ENCODE measurements at places on chromosomes 3 and 15.

- no peaks in the 10 kb centered on the region for H3K27me3 ChIP-seq
- no peak overlapping the region for H3K27ac ChIP-seq
- no peaks in the 10 kb centered on the region for H3K4me1 ChIP-seq
- no peaks in the 10 kb centered on the region for H3K36me3 ChIP-seq
- H3K4me3 ChIP-seq = no peak overlapping the region
These were observed 271.7 kb downstream of the PDZRN3 start for GRCh38 chr3:73352841-73353645.

GRCh38 chr15:52143873-52144272 is 31.3 kb upstream of the BCL2L10 start:
- no peaks in the 10 kb centered on the region for H3K27me3 ChIP-seq
- DNase-seq = no peak
- H3K4me3 ChIP-seq = no peak overlapping the region
- peaks cover 11% of the 10 kb centered on the region for H3K36me3 ChIP-seq

GRCh38 chr3:100257586-100257985 is 3.2 kb upstream of the TBC1D23 start:
- H3K27me3 ChIP-seq = no peaks in the 10 kb centered on the region
- H3K36me3 ChIP-seq = no peaks in the 10 kb centered on the region
- H3K4me1 ChIP-seq = peaks cover 45% of the 10 kb centered on the region
- peak overlapping the region; percentile 40 for H3K27ac ChIP-seq
- no peak for DNase-seq
- no peak overlapping the region for H3K4me3 ChIP-seq

DNA sequence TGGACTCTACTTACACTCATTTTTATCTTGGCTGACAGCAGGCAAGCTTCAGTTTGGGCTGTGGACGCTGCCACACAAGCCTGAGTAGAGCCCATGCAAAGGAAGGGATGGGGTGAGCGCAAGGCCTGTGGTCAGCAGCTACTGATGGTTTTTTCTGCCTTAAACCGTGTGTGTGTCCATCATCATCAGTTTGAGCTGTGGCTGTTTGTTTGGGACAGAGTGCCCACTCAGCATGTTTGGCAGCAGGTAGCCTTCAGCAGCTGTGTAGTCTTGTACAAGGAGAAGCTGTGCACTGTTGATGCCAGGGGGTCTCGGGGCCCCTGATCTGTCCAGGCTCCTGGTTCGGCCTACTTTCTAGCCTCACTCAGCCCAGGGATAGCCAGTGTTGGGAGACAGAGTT is 3.5 kb downstream of the RBM15B start:
- H3K4me1 ChIP-seq = peaks cover 67% of the 10 kb centered on the region
- DNase-seq = no peak
- H3K27ac ChIP-seq = no peak overlapping the region

- no peaks in the 10 kb centered on the region for H3K27me3 ChIP-seq
- no peak overlapping the region for H3K4me3 ChIP-seq
- DNase-seq = no peak
- peaks cover 55% of the 10 kb centered on the region for H3K4me1 ChIP-seq
- peak overlapping the region; percentile 99 for H3K27ac ChIP-seq
These were observed 2.3 kb downstream of the SERF2 start for GRCh38 chr15:43794269-43795037.

DNA sequence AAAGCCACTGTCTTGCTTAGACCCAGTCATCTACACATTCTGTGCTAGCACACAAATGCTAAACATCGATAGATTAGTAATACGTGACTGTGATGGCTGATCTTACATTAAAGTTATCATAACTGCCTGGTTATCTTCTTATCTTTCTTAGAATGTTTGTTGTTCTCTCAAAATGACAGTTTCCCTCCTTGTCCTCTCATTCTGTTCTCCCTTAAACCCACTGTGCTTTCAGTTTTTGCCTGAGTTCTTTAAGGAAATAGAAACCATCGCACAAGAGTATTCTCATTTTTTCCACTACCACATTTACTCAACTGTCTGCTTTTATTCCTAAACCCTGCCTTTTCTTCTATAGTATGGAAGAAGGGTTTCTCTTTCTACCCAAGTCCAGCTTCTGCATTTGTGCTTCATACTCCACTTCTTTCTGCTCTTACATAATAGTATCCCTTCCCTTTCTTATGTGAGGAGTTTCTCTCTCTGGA is 17.1 kb downstream of the STX19 start:
- no peak overlapping the region for H3K27ac ChIP-seq
- no peaks in the 10 kb centered on the region for H3K36me3 ChIP-seq
- no peak for DNase-seq
- no peaks in the 10 kb centered on the region for H3K27me3 ChIP-seq
- no peaks in the 10 kb centered on the region for H3K4me1 ChIP-seq
- H3K4me3 ChIP-seq = no peak overlapping the region

DNA sequence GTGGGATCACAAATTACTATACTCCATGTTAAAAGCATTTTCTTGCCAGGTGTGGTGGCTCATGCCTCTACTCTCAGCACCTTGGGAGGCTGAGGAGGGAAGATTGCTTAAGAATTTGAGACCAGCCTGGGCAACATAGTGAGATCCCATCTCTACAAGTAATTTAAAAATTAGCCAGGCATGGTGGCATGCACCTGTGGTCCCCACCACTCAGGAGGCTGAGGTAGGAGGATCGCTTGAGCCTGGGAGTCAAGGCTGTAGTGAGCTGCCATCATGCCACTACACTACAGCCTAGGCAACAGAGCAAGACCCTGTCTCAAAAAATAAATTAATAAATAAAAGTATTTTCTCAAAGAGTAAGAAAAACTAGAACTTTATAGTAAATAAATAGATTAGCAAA is 22.9 kb upstream of the ABHD10 start:
- no peak for DNase-seq
- no peak overlapping the region for H3K4me3 ChIP-seq
- no peaks in the 10 kb centered on the region for H3K36me3 ChIP-seq
- H3K27me3 ChIP-seq = no peaks in the 10 kb centered on the region
- H3K4me1 ChIP-seq = peaks cover 5% of the 10 kb centered on the region

DNA sequence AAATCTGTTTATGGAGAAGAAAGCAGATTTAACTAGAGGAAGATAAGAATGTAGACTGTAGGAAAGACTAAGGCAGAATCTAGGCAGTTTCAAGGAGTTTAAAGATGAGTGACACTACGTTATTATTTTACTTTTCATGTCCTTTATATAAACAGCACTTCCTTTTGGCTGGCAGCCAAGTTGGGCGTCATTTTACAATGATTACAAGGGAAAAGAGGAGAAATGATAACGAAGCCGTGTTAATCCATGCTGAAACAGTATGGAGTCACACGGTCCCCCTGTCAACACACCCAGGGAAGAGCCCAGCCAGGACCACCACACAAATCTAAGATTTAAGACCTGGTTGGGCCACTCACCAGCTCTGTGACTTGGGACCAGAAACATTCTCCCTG is 83.7 kb upstream of the NEO1 start:
- no peak overlapping the region for H3K27ac ChIP-seq
- H3K36me3 ChIP-seq = no peaks in the 10 kb centered on the region
- H3K4me3 ChIP-seq = no peak overlapping the region
- H3K27me3 ChIP-seq = no peaks in the 10 kb centered on the region
- peaks cover 11% of the 10 kb centered on the region for H3K4me1 ChIP-seq

DNA sequence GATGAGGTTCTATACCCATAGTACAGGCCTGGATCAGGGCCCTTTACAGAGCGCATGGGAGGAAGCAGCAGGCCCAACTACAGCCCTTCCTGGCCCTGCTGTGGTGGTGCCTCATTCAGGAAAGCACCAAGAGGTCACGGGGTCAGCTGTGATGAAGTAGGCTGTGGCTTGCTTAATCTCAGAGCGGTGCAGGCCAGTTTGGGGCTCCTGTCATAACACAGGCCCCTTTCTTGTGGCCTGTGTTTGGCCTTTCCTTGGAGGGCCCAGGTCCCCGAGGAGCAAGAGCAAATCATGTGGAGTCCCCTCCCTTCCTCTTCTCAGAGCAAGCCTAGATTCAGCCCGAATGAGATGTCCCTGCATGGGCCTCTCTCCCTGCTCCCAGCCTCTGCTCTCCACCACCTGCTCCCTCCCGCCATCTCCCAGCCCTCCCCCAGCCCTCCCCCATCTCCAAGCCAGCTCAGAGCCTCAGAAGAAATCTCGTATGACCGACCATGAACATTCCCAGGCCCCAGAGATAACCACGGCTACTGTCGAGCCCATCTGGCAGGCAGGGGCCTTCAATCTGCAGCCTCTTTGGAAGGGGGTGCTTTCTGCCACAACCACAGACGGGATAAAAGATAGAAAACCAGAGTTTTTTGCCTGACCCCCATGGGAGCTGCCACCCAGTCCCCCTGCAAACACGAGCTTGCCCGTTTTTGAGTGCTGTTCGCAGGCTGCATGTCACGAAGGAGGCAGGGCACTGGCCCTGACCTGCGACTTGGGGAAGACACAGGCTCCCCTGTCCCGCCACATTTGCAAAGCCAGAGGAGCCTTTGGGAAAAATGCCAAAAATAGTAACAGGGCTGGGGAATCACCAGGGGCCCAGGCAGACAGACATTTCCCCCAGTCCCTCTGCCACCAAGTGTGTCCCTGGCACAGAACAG is 32.3 kb upstream of the DUSP7 start:
- H3K27ac ChIP-seq = peak overlapping the region; percentile 87
- DNase-seq = no peak
- H3K27me3 ChIP-seq = no peaks in the 10 kb centered on the region
- no peaks in the 10 kb centered on the region for H3K36me3 ChIP-seq
- peaks cover 37% of the 10 kb centered on the region for H3K4me1 ChIP-seq

GRCh38 chr3:138066383-138066782 is 49.0 kb downstream of the DZIP1L start:
- H3K4me3 ChIP-seq = no peak overlapping the region
- no peaks in the 10 kb centered on the region for H3K27me3 ChIP-seq
- no peak overlapping the region for H3K27ac ChIP-seq

DNA sequence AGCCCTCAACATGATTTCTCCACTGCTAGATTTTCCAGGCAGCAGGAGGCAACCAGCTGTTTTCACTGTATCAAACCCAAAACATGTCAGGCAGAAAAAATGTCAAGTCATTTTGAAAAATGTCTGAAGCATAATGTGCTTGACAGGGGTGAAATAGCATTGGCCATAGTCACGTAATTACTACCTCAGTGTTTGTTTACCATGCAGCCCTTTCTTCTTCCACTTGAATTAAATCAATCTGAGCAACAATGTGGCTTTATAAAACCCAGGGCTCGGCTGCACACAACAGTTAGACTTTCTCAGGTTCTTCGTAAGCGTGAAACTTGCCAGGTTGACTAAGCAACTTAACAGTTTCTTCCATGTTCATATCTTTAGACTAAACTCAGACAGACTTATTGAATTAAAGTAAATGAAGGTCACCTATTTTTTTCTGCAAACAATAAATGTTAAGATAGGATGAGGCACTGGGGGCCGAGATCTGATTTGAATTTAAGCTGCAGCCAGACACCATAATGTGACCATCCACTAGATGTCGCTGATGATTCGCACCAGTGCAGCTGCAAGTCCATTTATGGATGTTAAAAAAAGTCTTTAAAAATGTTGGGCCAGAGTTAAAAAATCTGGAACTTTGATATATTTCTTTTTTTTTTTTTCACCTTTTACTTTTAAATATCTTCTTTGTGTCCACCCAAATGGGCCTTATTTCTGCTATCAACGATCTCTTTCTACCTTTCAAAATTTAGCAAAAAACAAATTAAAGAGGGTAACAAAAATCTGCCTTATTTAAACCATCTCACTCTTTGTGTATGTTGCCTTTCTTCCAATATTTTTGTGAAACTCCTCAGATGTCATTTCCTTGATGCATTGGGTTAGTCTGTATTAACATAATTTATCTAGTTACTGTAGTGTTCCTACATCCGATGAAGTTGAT is 305.9 kb downstream of the CACNA2D3 start:
- H3K36me3 ChIP-seq = no peaks in the 10 kb centered on the region
- no peak for DNase-seq
- H3K4me1 ChIP-seq = peaks cover 11% of the 10 kb centered on the region
- H3K4me3 ChIP-seq = no peak overlapping the region

- no peak for DNase-seq
- no peaks in the 10 kb centered on the region for H3K27me3 ChIP-seq
- no peaks in the 10 kb centered on the region for H3K36me3 ChIP-seq
These were observed 543.1 kb upstream of the RGMA start for GRCh38 chr15:93631958-93632618.

GRCh38 chr3:101807888-101808287 is 28.9 kb downstream of the NXPE3 start:
- peaks cover 16% of the 10 kb centered on the region for H3K4me1 ChIP-seq
- H3K36me3 ChIP-seq = no peaks in the 10 kb centered on the region
- H3K27ac ChIP-seq = no peak overlapping the region
- H3K4me3 ChIP-seq = no peak overlapping the region
- no peaks in the 10 kb centered on the region for H3K27me3 ChIP-seq

- H3K27me3 ChIP-seq = no peaks in the 10 kb centered on the region
- no peaks in the 10 kb centered on the region for H3K4me1 ChIP-seq
- H3K4me3 ChIP-seq = no peak overlapping the region
- H3K27ac ChIP-seq = no peak overlapping the region
These were observed 329.8 kb upstream of the NAALADL2 start for GRCh38 chr3:174529298-174529697.

- DNase-seq = no peak
- peaks cover 8% of the 10 kb centered on the region for H3K4me1 ChIP-seq
- H3K27ac ChIP-seq = no peak overlapping the region
These were observed 26.2 kb downstream of the FAM43A start for GRCh38 chr3:194711913-194712312.

DNA sequence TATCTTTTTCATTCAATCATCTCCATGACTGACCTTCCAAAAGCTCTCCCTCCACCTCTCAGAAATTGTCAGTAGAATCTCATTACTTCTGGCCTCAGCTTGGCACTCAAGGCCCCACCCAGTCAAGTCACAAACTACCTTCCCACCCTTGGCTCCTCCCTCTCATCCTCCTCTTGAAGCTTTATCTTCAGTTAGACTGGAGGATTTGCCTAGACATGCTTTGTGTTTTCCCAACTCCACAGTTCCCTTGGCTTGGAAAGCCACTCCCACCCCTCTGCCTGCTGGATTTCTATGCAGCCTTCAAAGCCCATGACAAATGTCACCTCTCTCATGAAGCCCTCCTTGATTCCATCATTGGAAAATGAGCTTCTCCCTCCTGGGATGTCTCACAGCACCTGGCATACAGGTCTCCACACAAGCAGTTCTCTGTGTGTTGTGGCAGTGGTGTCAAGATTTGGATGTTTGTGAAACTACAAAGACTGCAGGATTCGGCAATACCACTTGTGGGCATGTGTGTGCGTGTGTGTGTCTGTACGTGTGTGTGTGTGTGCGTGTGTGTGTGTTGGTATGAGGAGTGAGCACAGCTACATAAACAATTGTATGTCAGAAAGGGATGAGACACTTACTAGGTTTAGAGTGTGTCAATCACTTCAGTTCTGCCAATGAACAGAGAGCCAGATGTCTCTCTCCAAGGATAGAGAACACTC is 45.3 kb upstream of the VPS8 start:
- no peaks in the 10 kb centered on the region for H3K27me3 ChIP-seq
- H3K4me1 ChIP-seq = peaks cover 19% of the 10 kb centered on the region
- no peak overlapping the region for H3K4me3 ChIP-seq
- no peaks in the 10 kb centered on the region for H3K36me3 ChIP-seq
- H3K27ac ChIP-seq = no peak overlapping the region

DNA sequence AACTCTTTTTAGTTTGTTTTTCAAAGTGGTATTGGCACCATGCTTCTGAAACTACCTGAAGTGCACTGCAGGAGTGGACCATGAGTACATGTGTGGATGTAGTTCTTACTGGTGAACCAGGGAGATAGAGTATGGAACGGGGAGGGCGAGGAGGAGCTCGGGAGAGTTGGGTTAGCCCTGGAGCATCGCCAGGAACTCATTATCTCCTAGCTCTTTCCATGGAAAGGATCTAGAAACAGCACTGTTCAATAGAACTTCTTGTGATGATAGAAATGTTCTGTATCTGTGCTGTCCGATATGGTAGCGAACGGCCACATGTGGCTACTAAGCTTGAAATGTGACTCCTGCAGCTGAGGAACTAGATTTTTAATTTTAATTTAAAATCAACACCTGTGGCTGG is 47.3 kb downstream of the VGLL4 start:
- H3K27me3 ChIP-seq = no peaks in the 10 kb centered on the region
- DNase-seq = peak; percentile 40
- no peaks in the 10 kb centered on the region for H3K36me3 ChIP-seq
- peaks cover 54% of the 10 kb centered on the region for H3K4me1 ChIP-seq

Measured in vagina (tissue), 2 donors.